ENCODE measurements at places on chromosomes 6 and 20.

DNA sequence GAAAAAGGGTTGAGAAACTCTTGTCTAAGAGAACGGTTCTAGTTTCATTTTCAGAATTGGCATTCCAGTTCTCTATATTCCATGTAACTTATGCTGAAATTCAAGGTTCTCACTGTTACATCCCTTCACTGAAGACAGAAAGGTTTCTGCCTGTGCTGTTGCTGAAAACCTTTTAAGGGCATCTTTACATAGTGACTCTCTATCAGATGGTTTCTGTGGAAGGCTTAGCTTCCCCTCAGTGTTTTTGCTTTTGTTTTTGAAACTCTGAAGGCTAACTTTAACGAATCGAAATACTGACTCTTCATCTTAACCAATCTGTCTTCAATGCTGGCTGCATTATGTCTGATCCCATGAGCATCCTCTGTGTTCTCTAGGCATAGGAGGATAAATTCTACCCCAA lies 1286.2 kb upstream of the EYS start:
- DNase-seq = no peak

DNA sequence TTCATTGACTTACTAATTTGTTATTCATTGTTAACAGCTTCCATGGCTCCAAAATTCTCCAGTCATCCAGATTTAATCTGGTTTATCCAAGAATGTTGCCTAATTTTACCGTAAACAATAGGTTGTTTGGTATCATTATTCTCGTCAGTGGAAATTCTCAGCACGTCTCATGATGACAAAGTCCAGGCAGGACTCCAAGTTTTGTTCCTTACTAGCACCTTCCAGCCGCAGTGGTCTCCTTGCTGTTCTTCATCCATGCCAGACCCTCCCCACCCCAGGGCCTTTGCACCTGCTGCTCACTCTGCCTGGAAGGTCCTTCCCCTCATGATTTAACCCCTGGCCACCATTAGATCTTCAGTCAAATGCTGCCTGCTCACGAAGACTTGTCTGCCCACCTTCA lies 48.1 kb upstream of the NAA20 start:
- DNase-seq = no peak

DNA sequence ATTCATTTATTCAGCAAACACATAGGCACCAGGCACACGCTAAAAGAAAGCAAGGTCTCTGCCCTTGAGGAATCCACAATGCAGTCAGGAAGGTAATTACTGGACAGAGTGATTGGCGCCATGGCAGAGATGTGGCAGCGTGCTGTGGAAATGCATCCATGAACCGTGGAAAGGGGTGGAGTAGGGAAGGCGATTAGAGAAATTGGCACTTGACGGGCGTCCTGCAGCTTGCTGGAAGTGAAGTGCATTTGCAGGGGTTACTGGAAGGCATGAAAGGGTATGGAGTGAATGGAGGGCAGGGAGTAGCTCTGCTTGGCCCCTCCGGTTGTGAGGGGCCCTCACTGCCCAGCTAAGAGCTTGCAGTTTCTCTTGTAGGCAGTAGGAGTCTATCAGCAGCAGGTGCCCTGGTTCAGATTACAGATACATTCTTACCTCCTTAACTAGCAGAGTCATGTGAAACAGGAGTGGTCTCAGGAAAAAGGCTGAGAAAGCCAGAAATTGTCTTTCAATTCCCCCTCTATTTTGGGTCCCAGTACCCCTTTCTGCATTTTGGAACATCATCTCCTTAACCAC lies 122.5 kb upstream of the TIAM2 start:
- DNase-seq = no peak

- DNase-seq = no peak
These were observed 1.5 kb upstream of the TUBB2B start for GRCh38 chr6:3228771-3229565.

GRCh38 chr6:166460473-166461437 lies 78.0 kb upstream of the MPC1 start:
- DNase-seq = no peak

DNA sequence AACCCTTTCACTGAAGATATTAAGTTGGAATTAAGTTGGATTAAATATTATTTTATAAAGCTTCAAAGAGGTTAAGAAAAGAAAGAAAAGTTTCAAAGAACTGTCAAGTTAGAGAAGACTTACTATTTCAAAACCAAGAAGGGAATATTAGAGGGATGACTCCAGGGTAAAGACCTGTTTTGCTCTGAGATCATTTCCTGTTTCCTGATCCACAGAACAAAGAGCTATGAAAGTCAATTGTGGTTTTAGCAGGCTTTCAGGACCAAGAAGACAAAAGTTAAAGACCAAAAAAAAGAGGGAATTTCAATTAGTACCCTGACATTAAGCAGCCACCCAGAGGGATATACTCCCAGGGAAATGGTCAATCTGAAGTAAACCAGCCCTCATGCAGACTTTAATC lies 19.4 kb downstream of the ESF1 start:
- DNase-seq = no peak

- no peak for DNase-seq
These were observed 195.0 kb upstream of the HEY2 start for GRCh38 chr6:125554456-125554855.

DNA sequence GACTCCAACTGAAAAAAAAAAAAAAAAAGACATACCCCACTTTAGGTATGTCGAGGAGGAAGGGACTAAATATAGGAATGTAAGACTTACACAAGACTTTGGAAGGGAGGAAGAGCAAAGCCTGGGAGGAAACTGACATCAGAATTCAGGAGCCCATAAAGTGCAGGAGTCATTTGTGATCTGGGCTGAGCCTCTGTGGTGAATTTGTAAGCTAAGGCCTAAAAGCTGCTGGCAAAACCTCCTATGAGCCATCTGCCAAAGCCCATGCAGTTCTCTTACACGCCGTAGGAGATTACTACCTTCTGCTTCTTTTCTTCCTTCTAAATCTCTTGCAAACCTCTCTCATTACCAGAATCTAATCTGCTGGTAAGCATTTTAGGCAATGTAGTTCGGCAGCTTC lies 52.0 kb upstream of the THEMIS start:
- no peak for DNase-seq

GRCh38 chr6:152594701-152595100 lies 42.5 kb downstream of the SYNE1 start:
- no peak for DNase-seq

- no peak for DNase-seq
These were observed 117.7 kb downstream of the PLEKHG1 start for GRCh38 chr6:150717419-150717818.

DNA sequence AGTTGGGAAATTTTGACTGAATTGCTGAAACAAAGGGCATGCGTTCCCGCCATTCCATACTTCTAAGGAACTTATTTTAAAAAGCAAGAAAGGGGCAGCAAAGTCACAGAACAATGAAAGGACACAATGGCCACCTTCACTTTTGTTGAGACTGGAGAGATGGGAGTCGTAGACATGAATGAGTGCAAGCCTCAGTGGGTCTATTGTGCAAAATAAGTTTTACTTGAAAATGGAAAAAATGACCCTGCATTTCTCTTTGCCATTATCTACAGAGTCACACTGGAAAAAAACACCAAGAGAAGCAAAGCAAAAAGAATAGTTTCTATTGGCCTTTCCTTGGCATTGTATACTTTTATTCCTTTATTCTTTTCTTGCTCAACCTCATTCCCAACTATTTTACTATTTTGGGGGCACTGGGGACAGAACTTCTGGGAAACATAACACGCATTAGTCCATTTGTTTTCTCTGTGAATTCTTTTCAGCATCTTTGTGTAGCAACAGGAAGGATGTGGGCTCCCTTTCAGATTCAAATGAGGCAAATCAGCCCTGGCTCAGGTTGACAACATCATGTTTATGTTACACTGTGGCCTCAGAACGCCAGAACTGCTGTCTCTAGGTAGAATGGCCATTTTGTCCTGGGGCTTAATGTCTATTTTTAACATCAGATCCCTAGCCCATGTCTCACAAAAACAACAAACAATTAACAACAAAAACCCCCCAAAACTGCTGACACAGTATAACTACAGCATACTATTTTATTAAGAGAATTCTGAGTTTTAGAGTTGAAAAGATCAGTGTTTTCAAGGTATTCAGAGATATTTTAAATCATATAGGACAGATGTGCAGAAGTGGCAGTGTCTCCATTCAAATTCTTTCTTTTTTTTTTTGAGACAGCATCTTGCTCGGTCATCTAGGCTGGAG lies 122.2 kb downstream of the FYN start:
- no peak for DNase-seq

- no peak for DNase-seq
These were observed 50.6 kb upstream of the TMEM244 start for GRCh38 chr6:129911732-129912131.

- DNase-seq = no peak
These were observed 67.9 kb downstream of the CDYL start for GRCh38 chr6:4844108-4844507.

DNA sequence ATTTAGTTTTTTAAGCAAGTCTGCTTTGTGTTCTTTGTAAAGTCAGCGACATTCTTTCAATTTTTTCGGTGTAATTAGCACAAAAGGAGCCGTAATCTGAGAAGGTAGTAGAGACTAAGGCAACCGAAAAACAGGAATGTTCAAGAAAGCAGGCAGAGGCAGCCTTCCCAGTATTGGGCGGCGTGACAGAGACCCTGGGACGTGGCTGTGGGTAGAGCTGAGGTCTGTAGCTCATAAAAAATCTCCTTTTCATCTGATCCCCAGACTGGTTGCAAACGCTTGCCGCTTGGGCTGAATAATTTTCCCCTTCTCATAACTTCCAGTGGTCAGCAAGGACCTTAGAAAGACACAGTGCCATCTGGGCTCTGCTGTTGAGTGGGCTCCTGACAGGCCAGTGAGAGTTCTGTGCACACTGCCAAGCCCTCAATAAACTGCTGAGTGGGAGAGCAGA lies 30.8 kb downstream of the GNAS start:
- no peak for DNase-seq

GRCh38 chr20:37299718-37300528 lies 10.5 kb downstream of the MANBAL start:
- DNase-seq = no peak

DNA sequence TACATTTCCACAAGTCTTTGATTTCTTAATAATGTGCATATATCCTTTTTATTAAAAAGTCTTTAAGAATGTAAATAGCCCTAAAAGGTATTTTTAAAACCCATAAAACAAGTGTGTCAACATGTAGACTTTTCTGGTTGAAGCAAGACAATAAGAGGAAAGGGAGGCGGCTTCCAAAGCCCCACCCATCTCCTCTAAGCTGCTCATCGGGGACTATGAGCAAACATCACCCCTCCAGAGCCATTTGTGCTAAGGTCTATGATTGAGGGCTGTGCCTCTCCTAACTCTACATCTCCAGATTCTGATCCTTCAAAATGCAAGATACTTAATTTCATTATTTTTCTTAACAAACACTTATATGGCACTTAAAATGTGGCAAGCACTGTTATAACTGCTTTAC lies 2.5 kb upstream of the NAA20 start:
- DNase-seq = no peak

All from Right ventricle myocardium superior (tissue), 1 donor.